ENCODE measurements at places on chromosomes 3 and 15.
A peak's percentile ranks its signal among the peaks of the same experiment; 100 is the strongest.

GRCh38 chr3:99470841-99471240 is 167.6 kb upstream of the COL8A1 start:
- DNase-seq = no peak

- no peak for DNase-seq
Measured at GRCh38 chr15:81407718-81408117, 33.7 kb upstream of the TMC3 start.

DNA sequence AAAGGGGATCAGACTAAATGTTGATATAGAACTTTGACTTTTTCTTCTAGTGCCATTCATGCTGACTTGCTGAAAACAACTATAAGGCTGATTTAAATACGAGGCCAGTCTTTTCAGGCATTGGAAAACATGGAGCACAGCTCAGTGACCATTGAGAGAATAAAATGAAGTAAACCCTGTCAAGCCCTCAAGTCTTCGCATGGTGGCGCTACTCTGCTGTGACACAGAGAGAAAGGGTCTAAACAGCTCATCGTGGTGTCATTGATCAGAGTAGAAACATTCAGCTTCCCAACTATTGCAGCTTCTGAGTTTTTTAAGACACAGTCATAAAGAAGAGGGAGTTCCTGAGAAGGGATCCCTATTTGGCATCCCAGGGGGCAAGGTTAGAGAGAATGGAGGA is 716.2 kb downstream of the DIPK2A start:
- no peak for DNase-seq

GRCh38 chr3:145522893-145523651 is 637.9 kb downstream of the PLOD2 start:
- no peak for DNase-seq

- no peak for DNase-seq
Measured at GRCh38 chr3:45462522-45463265, 74.3 kb downstream of the LARS2 start.

- no peak for DNase-seq
Measured at GRCh38 chr15:66833371-66833770, 131.3 kb downstream of the SMAD6 start.

DNA sequence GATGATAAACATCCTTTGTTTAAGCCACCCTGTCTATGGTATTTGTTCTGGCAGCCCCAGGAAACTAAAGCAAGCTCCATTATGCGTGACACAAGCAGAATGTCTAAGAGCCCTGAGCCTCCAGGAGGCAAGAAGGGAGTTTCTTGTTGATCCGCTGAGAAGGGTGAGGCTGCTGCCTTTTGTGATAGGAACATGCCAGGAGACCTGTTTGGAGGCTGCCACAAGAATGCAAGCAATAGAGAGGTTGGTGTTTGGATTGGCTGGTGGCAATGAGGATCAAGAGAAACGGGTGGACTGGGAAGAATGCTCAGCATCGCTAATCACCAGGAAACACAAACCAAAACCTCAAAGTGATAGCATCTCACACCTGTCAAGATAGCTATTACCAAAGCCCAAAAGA is 104.8 kb downstream of the ASB7 start:
- DNase-seq = no peak

DNA sequence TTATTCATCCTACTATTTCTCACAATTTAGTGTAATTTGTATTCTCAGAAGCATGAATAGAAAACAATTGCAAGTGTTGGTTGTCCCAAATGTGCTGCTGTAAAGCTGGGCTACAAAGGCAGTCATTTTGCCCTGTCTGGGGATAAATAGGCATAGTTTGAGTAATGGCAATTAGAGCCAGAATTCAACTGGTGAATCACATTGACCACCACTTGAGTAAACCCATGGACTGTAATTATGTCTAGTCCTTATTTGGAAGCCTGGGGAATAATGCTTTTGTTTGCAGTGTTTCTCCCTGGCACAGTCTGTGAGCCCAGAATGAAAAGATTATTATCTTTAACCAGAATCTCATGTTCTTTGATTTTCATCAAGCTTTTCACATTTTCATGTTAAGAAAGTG is 30.5 kb upstream of the CHL1 start:
- no peak for DNase-seq

GRCh38 chr3:127772273-127772672 is 50.0 kb downstream of the MGLL start:
- DNase-seq = no peak

DNA sequence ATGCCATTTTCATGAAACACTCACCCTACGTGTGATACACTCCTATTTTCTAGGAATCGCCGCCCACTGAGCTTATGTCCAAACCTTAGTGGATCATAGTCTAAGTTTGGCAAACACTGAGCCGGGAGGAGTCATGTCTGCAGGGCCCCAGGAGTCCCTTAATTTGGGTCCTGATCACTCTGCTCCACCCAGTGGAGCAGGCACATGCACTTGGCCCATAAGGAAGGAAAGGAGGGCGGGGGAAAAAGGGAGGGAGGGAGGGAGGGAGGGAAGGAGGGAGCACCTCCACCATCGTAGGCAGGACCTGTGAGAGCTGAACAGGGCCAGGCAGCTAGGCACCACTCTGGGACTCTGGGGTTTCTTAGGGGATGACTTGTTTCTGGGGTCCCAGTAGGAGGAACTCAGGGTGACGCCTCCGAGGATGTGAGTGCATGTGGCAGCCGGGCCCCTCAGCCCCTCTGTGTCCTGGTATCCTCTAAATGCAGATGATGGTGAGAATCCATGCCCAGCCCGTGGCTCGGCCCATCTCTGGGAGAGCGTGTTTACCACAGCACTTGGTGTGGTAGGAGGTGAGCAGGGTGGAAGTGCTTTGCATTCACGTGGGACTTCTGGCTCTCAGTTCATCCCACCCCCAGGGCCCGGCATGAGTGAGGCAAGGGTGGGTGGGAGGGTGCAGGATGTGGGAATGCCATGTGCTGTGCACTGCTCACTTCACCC is 109.4 kb downstream of the KLF13 start:
- DNase-seq = no peak

DNA sequence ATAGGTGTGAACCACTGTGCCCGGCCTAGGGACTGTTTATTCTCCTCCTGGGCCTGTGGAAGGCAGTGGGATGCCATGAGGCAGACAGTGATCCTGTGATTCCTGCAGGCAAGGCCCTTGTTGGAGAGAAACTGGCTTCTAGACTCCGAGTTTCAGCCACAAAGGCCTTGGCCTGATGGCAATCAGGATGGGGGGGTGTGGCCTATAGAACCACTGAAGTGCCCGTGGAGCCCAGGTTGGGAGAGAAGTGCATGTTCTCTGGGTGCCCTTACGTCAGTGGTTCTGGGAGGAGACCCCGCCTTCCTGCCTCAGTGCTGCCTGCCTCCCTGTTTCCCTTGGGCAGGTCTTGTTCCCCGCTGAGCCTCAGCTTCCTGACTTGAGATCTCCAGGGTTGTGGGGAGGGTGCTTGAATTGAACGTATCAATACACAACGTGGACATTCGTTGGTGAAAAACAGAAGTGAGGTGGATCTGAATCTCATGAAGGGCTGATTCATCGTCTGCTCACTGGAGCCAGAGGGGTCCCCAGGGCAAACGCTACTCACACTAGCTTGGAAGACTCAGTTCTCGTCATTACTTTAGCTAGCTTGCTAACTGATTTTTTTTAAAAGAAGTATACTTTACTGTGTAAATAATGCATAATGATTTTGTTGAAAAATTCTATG is 31.8 kb downstream of the IRAK2 start:
- peak; percentile 58 for DNase-seq

GRCh38 chr15:41832875-41833274 is 5.0 kb downstream of the JMJD7 start:
- no peak for DNase-seq

DNA sequence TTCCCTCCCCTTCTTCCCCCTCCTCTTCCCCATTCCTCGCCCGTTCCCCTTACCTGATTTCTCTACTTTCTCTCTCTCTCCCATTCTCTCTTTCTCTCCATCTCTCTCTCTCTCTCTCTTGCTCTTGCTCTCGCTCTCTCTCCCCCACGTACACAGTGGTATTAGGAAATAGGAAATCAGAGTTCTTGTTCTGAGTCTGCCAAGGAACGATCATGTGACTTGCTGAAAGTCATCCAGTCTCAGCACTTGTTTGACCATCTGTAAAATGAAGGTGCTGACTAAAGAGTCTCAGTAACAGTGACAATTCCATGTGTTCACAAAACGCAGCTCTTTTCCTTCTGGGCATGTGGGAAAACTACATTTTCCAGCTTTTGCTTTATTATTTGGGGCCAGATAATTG is 445.0 kb upstream of the TGFBR2 start:
- no peak for DNase-seq

- DNase-seq = no peak
Measured at GRCh38 chr3:107382631-107383030, 5.4 kb downstream of the CCDC54 start.

DNA sequence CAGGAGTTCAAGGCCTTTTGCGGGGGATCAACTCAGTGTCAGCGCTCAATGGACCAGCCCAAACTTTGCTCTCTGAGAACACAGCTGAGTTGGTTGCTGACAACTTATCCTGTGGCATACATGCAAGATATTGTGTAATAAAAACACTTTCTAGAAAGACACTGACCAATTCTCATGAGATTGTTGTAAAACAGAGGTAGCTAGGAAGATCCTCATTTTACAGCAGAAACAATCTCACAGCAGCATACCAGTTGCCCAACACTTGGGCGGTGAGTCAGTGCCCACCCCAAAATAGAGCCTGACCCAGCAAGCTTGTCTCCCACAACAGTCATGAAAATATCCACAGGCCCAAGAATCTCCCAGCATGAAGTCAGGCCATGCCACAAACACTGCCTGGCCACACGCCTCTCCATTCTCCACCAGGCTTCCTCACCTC is 18.2 kb downstream of the KLHL6 start:
- no peak for DNase-seq

GRCh38 chr3:170500995-170501394 is 82.3 kb downstream of the CLDN11 start:
- DNase-seq = no peak

- DNase-seq = peak; percentile 95
Measured at GRCh38 chr3:149553781-149554451, 79.4 kb downstream of the TM4SF4 start.

DNA sequence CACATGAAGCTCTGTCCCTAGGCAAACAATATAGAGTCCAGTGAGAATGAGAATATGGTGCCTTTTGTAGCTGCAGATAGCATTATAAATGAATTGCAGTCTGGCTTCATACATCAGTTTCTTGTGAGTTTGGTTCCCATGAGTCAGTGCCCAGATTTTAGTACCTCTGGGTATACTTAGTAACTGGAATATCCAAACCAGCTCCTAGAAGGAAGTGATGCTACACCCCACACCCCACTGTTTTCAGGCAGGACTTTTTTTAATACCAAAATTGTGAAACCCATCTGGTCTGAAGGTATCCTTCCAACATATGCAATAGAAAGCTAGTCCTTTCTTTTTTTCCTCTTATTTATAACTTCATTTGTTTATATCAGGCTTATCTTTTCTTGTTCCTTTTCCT is 42.1 kb upstream of the FOXP1 start:
- no peak for DNase-seq
